ENCODE measurements at places on chromosomes 5 and 9.

DNA sequence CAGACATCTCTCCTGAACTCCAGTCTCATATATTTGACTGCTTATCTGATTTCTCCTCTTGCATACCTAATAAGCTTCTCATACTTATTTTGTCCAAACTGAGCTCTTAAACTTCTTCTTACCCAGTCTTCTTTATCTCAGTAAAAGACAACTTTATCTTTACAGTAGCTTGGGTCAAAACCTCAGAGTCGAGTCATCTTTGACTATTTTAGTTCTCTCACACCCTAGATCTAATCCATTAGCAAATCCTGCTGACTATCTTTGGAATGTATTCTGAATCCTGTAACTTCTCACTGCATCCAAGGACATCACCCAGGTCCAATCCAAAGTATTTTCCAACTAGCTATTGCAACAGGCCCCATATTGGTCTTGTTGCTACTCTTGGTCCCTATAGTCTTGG is 11.8 kb upstream of the JAK2 start:
- no peak for DNase-seq

DNA sequence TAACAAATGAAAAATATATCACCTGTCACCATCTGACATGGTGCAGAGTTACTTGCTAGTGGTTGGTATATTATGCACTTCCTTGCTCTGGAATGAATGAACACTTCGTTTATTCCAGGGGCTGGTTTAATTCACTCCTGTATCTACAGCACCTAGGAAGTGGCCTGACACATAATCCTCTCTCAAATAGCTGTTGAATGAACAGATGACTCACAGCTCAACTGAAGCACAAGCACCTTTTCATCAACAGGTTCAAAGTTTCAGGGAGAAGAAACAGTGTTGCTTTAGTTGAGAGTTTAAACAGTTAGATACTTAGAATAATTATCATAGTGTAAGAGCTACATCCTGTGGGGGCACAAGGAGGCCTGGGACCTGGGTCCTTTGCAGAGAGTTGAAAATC is 135.0 kb upstream of the DAP start:
- no peak for DNase-seq

GRCh38 chr9:4463824-4464223 is 26.4 kb upstream of the SLC1A1 start:
- DNase-seq = no peak

DNA sequence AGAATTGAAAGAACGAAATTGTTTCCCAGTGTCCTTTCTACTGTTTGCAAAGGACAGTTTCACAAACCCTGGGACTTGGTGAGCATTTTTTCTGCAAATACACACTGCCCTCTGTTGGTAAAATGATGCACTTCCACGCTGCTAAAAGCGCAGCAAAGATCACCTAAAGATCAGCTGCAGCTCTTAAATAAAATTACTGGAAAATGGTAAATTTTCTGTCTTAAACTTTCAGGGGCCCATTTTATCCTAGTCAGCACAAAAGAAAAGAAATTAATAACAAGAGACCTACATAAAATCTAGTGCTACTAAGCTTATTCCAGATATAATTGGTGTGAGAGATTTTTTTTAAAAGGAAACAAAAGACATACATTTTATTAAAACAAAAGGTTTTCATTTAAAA is 566.0 kb downstream of the CAAP1 start:
- no peak for DNase-seq

DNA sequence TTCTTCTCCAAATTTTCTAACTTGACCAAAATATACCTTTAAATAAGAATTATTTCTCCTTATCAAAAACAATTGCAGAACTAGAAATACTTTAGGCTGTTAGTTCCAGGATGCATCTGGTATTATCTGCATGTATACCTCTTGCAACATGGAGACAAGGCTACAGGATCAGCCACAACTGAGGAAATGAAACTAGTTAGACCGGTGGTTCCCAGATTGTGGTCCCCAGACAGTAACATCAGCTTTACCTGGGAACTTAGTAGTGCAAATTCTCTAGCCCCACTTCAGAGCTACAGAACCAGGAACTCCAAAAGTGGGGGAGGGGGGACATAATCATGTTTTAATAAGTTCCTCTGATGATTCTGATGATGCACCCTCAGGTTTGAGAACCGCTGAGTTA is 61.6 kb upstream of the C9orf72 start:
- no peak for DNase-seq

DNA sequence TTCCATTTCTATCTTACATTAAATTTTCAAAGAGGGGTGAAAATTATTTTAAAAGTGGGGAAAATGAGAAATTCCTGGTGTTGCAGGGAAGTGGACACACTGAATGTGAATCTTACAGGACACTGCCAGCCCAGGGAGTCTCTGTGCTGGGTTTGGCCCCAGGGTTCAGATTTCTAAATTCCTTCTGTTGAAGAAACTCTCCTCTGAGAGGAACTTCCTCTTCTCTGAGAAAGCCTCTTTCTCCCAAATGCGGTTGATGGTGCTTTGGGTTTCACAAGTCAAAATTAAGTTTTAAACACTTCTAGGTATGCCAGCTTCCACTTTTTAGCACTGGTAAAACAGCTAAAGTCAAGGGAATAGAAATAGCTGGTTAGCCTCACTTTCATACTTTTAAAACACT is 317.9 kb upstream of the ITGA1 start:
- DNase-seq = no peak

GRCh38 chr9:38376021-38376670 is 16.4 kb upstream of the ALDH1B1 start:
- DNase-seq = no peak

DNA sequence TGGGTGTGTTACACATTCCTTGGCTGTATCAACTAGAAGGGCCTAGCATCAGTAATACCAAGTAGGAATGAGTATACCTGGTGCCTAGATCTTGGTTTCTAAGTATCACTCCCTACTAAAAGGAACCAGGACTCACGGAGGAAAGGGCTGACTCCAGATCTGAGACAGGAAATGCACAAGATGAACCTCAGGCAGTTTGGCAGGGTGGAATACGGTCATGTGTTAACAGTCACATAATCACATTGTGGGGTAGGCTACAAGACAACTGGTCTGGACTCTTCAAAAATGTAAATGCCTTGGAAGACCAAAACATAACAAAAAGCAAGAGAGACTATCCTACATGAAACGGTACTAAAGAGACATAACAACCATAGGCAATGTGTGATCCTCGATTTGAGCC is 158.8 kb downstream of the CRB2 start:
- DNase-seq = no peak

DNA sequence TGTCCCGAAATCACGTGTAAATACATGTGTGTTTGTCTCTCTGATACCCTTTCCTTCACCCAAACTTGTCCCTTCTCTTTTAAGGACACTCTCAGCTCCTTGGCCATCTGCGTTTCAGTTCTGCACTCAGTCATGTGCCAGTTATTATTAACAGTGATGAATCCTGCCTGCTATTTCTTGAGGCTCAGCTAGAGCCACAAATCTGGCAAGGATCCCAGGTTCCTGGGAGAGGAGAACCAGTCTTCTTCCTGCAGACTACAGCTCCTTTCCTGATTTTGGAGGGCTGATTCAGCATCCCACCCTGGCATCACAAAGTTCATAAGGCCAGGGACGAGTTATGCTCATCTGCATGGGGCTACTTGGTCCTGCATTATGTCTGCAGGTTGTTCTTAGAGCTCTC is 5.6 kb downstream of the MAMDC2 start:
- DNase-seq = no peak

- no peak for DNase-seq
These were observed 37.9 kb upstream of the PIK3R1 start for GRCh38 chr5:68177676-68178075.

- no peak for DNase-seq
These were observed 47.6 kb downstream of the DCP2 start for GRCh38 chr5:113024076-113024697.

- DNase-seq = no peak
These were observed 82.7 kb downstream of the SFXN1 start for GRCh38 chr5:175561085-175561484.

GRCh38 chr9:106286249-106286648 is 576.7 kb upstream of the ZNF462 start:
- no peak for DNase-seq

DNA sequence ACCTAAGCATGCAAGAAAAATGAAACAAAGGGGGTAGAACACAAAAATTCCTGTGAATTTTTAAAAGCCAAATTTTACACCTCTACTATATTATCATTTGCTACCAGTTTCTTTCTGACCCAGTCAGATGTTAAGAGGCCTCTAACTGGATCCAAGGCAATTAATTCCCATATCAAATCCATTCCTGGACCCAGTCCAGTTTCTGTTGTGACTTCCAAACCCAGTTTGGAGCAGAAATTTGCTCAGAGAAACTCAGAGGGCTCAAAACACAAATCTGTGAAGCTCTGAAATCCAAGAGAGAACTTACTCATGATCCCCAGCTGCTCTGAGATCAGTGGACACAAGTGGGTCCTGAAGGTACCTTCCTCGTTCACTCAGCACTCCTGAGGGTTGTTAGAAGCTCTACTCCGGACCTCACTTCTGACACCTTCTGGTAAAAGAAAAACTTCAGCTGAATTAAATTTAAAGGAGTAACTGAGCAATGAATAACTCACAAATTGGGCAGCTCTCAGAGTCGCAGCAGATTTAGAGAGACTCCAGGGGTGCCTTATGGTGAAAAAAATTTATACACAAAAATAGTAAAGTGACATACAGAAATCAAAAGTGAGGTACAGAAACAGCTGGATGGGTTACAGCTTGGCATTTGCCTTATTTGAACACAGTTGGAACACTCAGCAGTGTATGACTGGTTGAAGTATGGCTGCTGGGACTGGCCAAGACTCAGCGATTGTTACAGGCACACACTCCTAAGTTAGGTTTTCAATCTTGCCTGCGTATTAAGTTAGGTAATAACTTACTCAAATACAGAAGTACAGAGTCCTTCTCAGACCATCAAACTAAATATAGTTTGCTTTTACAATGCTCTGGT is 32.4 kb downstream of the INSL4 start:
- DNase-seq = no peak

DNA sequence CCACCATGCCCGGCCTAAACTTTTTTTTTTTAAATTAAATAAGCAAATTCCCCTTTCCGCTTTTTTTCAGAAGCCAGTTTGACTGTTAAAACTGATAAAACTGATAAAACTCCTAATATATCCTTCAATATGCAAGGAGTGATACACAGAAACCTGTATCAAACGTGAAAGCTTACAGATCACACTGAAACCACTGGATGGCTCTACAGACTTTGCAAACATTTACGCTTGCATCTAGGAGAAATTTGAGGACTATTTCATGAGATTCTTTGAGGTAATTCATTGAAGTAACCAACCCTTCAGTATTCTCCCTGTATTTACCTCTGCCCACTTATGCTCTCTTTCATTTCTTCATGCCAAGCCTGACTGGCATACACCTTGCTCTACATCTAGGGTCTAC is 40.6 kb upstream of the CHD1 start:
- DNase-seq = no peak

DNA sequence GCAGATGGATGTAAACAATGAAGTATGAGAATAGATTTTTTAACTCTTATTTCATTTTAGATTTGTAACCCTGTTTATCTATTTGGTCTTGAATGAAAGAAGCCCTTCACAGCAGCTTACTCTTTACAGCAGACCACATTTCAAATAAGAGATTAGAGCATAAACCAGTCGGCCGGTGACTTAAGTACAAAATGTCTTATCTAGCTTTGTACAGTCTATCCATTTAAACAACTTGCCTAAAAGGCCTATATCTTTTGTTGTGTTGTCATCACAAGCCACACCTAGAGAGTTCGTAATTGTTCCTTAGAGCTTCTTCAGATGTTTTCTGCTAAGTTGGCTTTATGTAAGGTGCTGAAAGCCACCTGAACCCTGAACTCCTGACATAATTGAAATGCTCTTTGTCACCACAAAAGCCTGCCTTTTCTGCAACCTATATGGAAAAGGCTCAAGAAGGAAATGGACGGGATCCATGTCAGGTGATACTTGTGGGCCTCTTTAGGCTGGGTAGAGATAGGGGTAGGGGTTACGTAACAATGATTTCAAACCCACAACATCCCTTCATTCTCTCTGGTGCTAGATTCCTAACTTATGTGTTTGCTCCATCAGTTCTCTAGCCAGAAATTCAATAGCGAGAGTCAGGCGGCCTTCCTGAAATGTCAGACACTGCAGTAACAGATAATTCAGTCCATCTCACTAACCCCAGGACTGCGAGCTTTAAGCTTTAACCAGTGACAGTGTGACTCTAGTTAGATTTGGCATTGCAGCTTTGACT is 162.5 kb downstream of the CD180 start:
- DNase-seq = no peak

DNA sequence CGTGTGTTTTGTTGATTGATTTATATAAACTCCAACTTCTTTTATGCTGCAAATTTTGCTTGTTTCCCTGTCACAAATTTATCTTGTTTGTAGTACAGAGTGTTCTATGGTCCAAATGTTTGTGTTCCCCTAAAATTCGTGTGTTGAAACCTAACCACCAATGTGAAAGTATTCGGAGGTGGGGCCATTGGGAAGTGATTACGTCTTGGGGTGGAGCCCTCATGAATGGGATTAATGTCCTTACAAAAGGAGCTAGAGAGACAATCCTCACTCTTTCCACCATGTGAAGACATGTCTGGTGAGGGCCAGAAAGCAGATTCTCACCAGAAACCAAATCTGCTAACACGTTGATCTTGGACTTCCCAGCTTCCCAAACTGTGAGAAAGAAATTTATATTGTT is 262.0 kb downstream of the MAN2A1 start:
- DNase-seq = no peak

DNA sequence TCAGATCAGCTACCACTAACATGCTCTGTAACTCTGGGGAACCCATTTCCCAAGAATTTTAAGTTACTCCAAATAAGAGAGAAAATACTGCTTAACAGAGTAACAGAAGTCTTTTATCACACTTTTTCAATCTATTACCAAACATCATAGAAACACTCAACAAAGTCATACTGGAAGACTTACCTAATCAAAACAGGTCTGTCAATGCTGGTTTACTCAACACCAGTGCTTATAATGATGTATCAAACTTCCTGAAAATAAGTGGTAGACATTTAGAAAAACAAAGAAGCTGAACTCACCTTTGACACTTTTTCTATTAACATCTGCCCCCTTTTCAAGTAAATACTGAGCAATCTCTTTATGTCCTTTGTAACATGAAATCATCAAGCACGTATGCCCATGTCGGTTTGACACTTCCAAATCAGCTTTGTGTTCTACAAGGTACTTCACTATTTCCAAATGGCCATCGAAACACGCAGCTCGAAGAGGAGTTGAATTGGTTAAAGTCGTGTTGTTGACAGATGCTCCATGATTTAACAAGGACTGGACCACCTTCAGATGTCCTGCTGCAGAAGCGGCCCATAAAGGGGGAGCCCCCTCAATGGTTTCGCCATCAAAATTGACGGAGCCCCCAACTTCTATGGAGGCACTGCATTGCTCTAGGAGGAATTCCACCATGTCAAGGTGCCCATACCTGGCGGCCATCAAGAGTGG is 1.8 kb downstream of the FEM1C start:
- no peak for DNase-seq
